ENCODE measurements at places on chromosomes 4 and X. TPM values are rescaled to one million over a fixed set of nuclear protein-coding genes. Genes with fewer than 3 reads are reported as not detected.

Gene LNX1
- total RNA-seq, result not detected

Gene PFKFB1
- 0.11 TPM for total RNA-seq

Gene CORIN
- not detected for total RNA-seq

Gene FAM90A26
- not detected for total RNA-seq

Gene SRPK3
- not detected for total RNA-seq

Gene BCLAF3
- 2.2 TPM for total RNA-seq

Gene RIBC1
- 1.3 TPM for total RNA-seq

Gene IL2RG
- total RNA-seq, result not detected

Gene FAM9C
- not detected for total RNA-seq

Gene SLC38A5
- total RNA-seq, result not detected

Gene NAT8L
- 15.4 TPM for total RNA-seq

Gene CT45A10
- total RNA-seq, result not detected

Gene NDUFA1
- 307 TPM for total RNA-seq

Gene NXF3
- not detected for total RNA-seq

Gene PAK3
- total RNA-seq, result not detected

Gene LDB2
- not detected for total RNA-seq

Gene PTCHD1
- total RNA-seq, result not detected

Gene GAGE1
- total RNA-seq, result not detected
